HuH-7 (cell line): ENCODE measurements at places on chromosomes 12 and 14.

GRCh38 chr14:100677152-100677551 lies 49.5 kb upstream of the DLK1 start:
- DNase-seq: no peak

GRCh38 chr14:58778202-58778601 lies 140.4 kb downstream of the DACT1 start:
- no peak for DNase-seq

DNA sequence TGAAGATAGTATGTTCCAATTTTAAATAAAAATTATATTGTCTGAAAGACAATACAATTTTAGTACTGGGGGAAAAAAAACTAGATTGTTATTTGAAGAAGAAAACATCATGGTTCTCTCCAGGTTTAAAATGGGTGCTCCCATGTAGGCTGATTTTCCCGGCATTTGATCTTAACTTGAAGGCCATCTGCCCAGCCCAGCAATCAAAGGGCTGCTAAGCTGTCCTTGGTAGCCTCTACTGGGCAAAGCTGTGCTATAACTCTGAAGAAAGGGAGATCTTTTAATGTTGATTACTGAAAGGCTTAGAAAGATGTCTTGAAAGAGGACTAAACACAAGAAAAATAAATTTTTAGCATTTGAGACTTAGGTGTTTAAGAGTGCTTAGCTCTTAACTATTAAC lies 41.4 kb downstream of the CBX5 start:
- DNase-seq: no peak

- no peak for DNase-seq
Measured at GRCh38 chr14:78566859-78567172, 396.6 kb downstream of the NRXN3 start.

GRCh38 chr12:53974084-53975063 lies at the start of gene HOTAIR:
TSS of gene HOTAIR (minus strand) at chr12:53974954.
- peak; percentile 79 for DNase-seq

DNA sequence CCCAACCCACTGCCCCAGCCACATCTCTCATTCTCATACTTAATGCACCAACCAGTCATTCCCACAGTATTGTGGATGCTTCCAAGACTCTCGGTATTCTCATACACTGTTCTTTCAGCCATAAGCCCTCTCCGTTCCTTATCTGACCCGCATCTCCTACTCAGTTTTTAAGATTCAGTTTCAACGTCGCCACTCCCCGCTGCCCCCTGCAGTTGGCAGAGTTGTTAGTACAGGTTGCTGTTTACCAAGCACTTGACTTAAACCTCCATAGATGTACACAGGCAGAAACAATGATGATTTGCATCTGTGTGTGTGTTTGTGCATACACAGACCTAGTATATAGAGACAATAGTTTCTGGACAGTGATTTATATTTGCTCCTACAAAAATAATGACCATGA lies 40.2 kb downstream of the PAH start:
- no peak for DNase-seq

- DNase-seq: no peak
Measured at GRCh38 chr14:95504135-95505029, 12.1 kb downstream of the SYNE3 start.

DNA sequence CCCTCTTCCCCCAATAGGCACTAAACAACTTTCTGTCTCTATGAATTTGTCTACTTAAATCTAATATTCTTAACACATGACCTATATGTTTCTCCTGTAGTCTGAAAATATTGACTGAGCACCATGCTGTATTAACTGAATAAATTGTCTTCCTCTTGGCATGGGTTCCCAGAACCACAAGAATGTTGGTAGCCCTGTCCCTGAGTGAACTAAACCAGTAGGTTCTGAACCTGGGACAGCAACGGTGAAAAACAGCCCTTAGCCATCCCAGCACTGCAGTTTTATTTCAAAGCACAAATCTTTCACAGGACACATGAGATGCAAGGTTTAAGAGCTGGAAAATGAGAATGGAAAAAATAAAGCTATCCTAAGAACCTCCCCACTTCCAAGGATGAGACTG lies 20.4 kb upstream of the HSP90B1 start:
- DNase-seq: no peak

GRCh38 chr12:31288381-31288780 lies 37.6 kb downstream of the SINHCAF start:
- DNase-seq: no peak

DNA sequence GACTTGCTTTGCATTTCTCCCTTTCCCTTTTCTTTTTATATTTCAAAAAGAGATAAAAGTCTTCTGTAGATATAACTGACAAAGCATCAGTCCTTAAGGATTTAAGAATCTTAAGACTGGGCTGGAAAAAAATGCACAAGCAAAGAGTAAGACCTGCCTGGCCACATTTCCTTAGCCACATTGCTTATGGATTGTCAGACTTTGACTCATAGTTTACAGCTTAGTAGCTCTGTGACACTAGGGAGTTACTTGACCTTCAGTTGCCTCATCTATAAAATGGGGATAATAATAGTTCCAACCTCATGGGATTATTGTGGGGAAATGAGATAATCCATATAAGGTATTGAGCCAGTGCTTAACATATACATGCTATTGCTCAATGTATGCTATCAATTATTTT lies 66.4 kb upstream of the STK38L start:
- no peak for DNase-seq

GRCh38 chr14:53190938-53191337 lies 37.8 kb upstream of the DDHD1 start:
- DNase-seq: no peak

- peak; percentile 48 for DNase-seq
Measured at GRCh38 chr12:49264466-49264872, 413 bp upstream of the TUBA1C start.

- DNase-seq: no peak
Measured at GRCh38 chr12:66438601-66439000, 136.3 kb downstream of the HELB start.

DNA sequence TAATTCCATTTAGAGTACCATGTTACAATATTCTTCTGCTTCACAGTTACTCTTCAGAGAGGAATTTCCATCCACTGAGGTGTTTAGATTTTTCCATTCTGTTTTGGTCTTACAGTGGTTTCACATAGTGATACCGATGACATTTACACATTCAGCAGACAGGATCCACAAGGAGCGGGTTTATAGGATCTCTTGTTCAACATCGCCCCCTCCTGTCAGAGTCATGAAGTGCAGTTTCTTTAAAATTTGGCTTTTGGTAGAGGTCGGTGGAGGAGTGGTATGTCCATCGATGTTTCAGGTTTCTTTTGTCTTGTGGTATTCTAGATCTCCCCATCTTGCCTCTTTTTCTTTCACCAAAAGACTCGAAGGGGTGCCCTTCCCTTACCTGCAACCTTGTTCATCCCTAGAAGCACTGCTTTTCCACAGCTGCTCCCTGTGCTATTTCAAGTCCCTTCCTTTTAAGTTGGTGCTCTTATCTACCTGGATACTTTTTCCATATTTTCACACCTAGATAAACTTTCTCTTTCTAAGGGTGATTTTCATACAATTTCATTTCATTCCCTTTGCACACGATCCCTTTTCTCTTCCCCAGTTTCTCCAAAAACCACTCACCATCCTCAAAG lies 181.3 kb downstream of the ITPR2 start:
- DNase-seq: peak; percentile 83

DNA sequence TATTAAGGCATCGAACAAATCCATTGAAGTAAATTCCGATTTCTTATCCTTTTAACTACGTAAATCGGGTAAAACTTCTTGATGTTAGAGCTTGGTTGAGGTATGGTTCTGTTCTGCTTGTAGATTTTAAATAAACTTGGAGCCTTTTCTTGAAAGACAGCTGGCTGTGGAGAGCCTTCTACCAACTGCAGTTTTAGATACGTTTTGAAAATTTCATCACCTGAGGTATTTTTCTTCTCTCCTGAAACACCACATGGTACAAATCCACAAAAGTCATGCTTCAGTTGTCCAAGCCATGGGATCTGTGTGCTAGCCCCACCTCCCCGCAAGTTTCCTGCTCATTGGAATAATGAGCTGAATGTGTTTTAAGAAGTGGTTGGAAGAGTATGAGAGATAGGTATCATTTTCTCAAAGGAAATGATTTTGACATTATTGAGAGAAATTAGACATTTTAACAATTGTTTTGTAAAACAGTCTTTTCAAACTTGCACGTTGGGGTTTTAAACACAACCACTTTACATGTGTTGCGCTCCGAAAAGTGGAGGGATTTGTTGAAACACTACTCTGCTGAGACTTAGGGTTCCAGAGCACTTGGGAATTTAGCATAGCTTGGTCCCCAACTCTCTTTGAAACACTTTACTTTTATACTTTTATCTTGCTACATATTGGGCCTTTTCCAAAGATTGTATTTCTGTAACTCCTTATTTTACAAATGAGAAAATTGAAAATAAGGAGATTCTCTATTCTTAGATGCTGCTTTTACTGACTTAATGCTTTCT lies 1.4 kb downstream of the PPM1A start:
- peak; percentile 36 for DNase-seq

DNA sequence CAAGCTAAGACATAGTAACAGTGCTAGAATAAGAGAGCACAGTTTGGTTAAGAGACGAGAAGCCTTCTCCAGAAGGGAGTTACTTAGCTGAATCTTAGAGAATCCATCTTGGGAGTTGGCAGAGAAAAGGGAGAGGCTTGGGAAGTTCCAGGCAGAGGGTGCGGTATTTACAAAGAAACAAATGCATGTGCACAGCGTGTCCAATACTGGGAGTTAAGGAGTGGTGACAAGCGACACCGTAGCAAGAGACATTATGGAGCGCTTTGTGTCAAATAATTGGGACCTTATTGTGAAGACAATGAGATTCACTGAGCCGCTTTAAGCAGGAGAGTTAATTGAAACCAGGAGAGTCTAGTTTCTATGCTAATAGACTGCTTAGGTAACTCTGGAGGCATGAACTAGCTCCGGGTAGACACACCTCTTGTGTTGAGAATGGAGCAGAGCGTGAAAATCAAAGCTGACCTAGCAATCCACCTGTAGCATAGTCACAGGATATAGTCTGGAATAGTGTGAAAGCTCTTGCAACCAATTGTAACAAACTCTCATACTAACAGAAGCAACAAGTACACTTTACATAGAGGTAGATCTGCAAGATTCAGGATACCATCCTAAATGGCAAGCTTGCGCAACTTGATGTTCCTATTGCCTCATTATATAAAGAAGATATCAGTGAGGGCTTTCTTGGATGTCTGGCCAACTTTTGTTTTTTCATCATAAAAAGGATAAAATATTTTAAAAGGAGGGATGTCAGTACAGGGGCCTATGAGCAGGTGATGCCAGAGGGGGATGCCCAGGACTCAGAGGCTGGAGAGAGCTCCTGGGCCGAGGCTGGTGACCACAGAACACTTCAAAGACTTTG lies 5.3 kb downstream of the ALDH1L2 start:
- no peak for DNase-seq

GRCh38 chr14:56085471-56085870 lies 32.7 kb upstream of the PELI2 start:
- no peak for DNase-seq

GRCh38 chr14:84646786-84647500 lies 883.0 kb upstream of the FLRT2 start:
- DNase-seq: no peak

DNA sequence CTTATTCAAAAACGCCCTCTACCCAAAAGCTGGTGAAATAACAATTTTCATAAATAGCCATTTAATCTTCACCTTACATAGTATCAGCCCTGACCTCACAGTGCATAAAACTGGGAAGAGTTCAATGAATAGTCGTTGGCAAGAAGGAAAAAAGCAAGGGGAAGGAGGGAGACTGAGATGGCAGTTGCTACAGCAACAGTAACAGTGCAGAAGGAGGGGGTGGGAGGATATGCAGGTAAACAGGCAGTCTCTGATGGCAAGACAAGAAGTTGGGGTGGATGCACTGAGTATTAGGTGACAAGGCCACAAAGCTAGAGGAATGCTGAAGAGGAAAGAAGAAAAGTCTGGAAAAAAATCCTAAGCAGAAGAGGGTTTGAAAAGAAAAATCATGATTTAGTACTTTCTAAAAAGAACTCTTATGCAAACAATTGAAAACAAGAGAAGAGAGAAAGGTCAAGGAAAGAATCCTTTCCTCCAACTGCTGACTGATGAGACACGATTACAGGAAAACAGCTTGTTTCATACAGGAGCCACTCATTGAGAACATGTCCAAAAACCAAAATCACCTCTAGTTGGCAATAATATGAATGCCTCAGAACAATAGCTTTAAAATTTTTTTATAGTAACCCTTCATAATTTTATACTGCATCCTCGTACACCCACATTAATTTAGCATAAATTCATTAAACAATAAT lies 56.0 kb downstream of the DCAF5 start:
- DNase-seq: no peak

GRCh38 chr12:30896461-30896860 lies 30.1 kb upstream of the TSPAN11 start:
- no peak for DNase-seq

DNA sequence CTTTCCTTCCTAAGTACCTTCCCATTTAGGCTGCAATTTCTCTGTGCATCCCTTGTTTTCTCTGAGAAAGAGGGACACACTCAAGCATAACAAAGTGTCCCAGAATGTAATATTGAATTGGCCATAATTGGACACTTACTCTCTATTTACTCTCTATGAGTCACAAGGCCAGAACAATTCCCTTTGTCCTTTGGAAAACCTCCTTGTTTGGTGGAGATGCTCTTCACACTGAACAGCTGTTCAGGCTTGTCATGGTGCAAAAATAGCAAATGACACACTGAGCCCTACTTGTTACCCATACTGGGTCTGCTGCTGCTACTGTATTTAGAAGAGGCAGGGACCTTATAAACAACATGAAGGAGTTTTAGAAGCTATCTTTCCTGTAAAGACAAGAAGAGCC lies 1590.5 kb upstream of the TMEM132C start:
- no peak for DNase-seq

- no peak for DNase-seq
Measured at GRCh38 chr14:91383439-91383838, 34.2 kb downstream of the CCDC88C start.

DNA sequence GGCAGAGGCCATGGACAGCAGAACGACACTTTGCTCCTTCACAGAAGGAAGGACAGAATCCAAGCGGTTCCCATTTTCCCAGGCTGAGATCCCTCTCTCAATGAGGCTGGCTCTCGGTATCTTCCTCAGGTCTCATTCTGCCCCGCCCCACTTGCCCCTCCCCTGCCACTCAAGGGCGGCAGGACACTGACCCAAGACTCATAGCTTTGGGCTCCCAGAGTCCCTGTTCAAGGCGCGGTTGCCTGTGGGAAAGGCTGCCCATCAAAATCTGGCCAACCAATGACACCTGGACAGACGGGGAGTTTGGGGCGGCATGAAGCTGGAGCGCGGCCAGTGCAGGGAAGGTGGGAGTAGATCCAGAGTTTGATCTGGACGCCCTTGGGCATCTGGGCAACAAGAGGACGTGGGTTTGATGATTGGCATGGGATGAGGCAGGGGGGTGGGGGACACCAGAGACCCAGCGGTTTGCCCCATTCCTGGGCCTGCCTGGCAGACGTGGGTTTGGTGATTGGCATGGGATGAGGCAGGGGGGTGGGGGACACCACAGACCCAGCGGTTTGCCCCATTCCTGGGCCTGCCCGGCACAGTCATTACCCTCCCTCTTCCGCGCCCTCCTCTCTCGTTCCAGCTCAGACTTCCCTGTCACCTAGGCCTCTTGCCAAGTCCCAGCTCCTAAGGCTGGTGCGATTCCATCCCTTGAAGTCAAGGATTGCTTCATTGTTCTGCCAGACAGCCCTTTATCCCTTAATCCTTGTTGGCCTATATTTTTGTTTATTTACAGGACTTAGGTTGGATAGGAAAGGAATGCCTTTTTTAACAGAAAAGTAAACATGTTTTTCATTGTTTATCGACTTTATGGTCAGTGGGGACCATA lies 92.1 kb downstream of the NINJ2 start:
- DNase-seq: peak; percentile 70

GRCh38 chr14:84404246-84404645 lies 1125.7 kb upstream of the FLRT2 start:
- DNase-seq: no peak
